ENCODE measurements at places on chromosomes 12 and 14. TPM values are rescaled to one million over a fixed set of nuclear protein-coding genes. Genes with fewer than 3 reads are reported as not detected.

Gene NOVA1
- polyA plus RNA-seq, result not detected

Gene TMEM132C
- not detected for polyA plus RNA-seq

Gene SLC6A12
- polyA plus RNA-seq, result 8.3 TPM

Gene OR6C65
- polyA plus RNA-seq, result not detected

Gene TMPRSS12
- not detected for polyA plus RNA-seq

Gene MYF6
- polyA plus RNA-seq, result not detected

Gene ARID2
- polyA plus RNA-seq, result 8.0 TPM

Gene PIWIL1
- polyA plus RNA-seq, result not detected

DNA sequence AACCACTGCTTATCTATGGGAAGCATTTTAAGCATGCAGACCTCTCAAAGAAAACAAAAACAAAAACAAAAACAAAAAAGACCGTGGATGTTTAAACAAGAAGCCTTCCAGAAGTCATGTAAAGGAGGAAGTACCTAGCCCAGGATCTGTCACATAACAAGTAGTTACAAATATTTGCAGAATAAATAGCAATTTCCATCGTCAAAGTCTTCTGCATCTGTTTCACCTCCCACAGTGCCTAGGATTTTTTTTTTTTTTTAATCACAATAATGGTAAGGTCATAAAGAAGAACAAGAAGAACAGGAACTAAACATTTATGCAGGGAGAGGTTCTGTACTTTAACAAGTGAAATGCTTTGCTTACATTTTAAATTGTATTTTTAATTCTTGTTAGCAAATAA is 2.4 kb upstream of the STXBP6 start:
- DNase-seq, result no peak
- peaks cover 16% of the 10 kb centered on the region for H3K4me1 ChIP-seq
- H3K27ac ChIP-seq, result no peak overlapping the region
- no peak overlapping the region for H3K4me3 ChIP-seq
- H3K36me3 ChIP-seq, result no peaks in the 10 kb centered on the region

GRCh38 chr14:55803873-55804553 is 224.0 kb downstream of the KTN1 start:
- H3K27ac ChIP-seq, result no peak overlapping the region
- DNase-seq, result no peak
- H3K27me3 ChIP-seq, result no peaks in the 10 kb centered on the region
- peaks cover 4% of the 10 kb centered on the region for H3K4me1 ChIP-seq
- no peaks in the 10 kb centered on the region for H3K36me3 ChIP-seq

- H3K27me3 ChIP-seq, result no peaks in the 10 kb centered on the region
- H3K36me3 ChIP-seq, result no peaks in the 10 kb centered on the region
- no peak overlapping the region for H3K27ac ChIP-seq
- H3K4me3 ChIP-seq, result no peak overlapping the region
- no peak for DNase-seq
- H3K4me1 ChIP-seq, result no peaks in the 10 kb centered on the region
Measured at GRCh38 chr12:18296909-18297280, 35.6 kb downstream of the PIK3C2G start.

DNA sequence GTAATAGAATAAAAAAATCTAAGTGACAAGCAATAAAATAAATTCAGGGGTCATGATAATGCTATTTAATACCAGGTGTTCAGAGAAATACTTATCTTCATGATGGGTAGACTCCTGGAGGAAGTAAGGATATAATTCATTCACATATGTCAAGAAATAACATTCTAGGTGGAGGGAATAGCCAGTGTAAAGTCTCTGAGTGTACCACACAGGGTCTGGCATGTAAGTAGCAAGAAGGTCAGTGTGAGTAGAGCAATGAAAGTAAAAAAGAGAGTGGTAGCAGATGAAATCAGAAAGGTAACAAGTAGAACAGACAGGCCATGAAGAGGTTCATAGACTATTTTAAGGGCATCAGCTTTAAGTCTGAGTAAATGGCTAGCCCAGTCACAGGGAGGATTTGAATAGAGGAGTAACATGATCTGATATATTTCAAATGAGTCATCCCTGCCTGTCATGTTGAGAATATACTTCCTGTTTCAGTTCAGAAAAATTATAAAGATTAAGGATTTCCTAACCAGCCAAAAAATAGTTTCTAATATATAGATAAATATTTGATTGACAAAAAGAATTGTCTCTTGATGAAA is 519.9 kb downstream of the C12orf50 start:
- H3K4me1 ChIP-seq, result no peaks in the 10 kb centered on the region
- H3K36me3 ChIP-seq, result no peaks in the 10 kb centered on the region
- DNase-seq, result no peak
- no peak overlapping the region for H3K4me3 ChIP-seq
- H3K27ac ChIP-seq, result no peak overlapping the region

GRCh38 chr14:22850944-22851764 is 14.8 kb downstream of the MMP14 start:
- DNase-seq, result peak; percentile 71
- H3K27ac ChIP-seq, result no peak overlapping the region
- no peak overlapping the region for H3K4me3 ChIP-seq
- peaks cover 5% of the 10 kb centered on the region for H3K27me3 ChIP-seq
- H3K36me3 ChIP-seq, result no peaks in the 10 kb centered on the region

DNA sequence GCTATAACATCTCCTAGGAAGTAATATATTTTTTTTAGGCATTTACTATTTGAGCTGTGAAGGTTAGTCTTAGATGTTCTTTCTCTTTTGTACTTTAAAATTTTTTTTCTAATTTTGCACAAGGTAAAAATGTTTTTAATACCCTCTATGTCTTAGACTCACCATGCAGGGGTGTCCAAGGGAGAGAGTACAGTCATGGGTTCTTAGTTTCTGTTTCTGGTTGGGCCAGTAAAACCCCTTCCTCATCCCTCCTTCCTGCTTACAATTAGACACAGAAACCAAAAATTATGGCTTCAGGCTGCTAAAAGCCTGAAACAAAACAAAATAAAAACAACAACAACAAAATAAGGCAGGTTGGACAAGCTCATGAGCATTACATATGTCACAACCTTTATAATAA is 193.0 kb downstream of the SYT1 start:
- DNase-seq, result no peak
- no peaks in the 10 kb centered on the region for H3K27me3 ChIP-seq
- H3K36me3 ChIP-seq, result no peaks in the 10 kb centered on the region
- no peaks in the 10 kb centered on the region for H3K4me1 ChIP-seq
- H3K27ac ChIP-seq, result no peak overlapping the region
- no peak overlapping the region for H3K4me3 ChIP-seq

- H3K27me3 ChIP-seq, result no peaks in the 10 kb centered on the region
- DNase-seq, result no peak
- peaks cover 60% of the 10 kb centered on the region for H3K36me3 ChIP-seq
- H3K27ac ChIP-seq, result no peak overlapping the region
Measured at GRCh38 chr12:22477166-22477893, 67.0 kb downstream of the C2CD5 start.

- H3K4me3 ChIP-seq, result no peak overlapping the region
- DNase-seq, result no peak
- no peaks in the 10 kb centered on the region for H3K4me1 ChIP-seq
- H3K27ac ChIP-seq, result no peak overlapping the region
- H3K36me3 ChIP-seq, result no peaks in the 10 kb centered on the region
- H3K27me3 ChIP-seq, result peaks cover 15% of the 10 kb centered on the region
Measured at GRCh38 chr14:57066887-57067513, 201.7 kb downstream of the EXOC5 start.

DNA sequence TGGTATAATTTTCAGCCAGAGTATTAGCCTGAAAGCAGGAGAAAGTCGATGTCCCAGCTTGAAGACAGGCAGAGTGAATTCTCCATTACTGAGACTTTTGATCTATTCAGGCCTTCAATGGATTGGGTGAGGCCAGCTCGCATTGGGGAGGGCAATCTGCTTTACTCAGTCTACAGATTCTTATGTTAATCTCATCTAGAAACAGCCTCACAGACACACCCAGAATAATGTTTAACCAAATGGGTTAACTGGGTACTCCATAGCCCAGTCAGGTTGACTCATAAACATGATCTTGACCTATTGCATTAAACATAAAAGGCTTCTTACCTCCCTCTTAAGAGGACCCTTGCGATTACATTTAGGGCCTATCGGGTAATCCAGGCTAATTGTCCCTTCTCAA is 118.0 kb downstream of the KTN1 start:
- H3K4me1 ChIP-seq, result no peaks in the 10 kb centered on the region
- H3K27me3 ChIP-seq, result no peaks in the 10 kb centered on the region
- no peaks in the 10 kb centered on the region for H3K36me3 ChIP-seq
- no peak for DNase-seq
- no peak overlapping the region for H3K4me3 ChIP-seq
- H3K27ac ChIP-seq, result no peak overlapping the region

- no peaks in the 10 kb centered on the region for H3K4me1 ChIP-seq
- no peaks in the 10 kb centered on the region for H3K36me3 ChIP-seq
- no peak overlapping the region for H3K4me3 ChIP-seq
- H3K27me3 ChIP-seq, result no peaks in the 10 kb centered on the region
Measured at GRCh38 chr12:102438827-102439210, 41.5 kb downstream of the IGF1 start.

DNA sequence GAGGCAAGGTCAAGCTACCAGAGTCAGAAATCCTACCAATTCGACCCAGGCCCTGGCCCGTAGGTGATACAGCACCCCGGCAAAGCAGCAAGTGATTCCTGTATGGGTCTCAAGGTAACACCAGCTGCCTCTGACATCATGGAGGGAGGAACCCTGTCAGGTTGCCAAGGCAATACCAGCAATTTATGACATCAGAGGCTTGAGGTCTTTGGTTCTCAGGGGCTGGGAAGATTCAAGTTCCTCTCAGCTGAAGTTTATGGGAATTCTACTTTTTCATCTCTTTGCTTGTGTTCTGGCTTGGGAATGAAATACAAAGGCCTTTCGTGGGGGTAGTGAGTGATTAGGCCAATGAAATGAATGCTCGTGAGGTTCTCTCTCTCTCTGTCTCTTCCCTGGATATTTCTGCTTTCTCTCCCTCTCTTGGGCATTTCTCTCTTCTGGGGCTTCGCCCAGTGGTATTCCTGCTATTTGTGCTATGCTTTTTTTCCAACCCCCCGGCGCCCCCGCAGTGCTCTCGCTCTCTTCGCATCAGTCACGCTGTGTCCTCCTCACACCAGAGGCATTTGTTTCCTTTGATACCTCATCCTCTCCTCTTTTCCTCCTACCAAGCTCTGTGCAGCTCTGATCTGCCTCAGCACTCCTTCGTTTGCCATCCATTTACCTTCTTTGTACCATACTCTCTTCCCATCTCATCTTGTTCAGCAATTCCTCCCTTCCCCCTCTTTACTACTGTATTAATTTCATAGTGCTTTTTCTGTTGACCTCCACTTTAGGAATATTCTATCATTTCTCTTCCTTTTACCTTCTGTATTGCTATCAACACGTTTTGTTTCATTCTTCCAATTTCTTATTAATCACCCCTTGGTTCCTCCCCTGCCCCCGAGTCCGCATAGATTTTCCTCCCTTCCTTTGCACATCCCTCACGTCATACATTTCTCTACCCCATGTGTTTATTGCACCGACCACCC is 2.9 kb downstream of the ZFHX2 start:
- DNase-seq, result no peak
- peaks cover 21% of the 10 kb centered on the region for H3K4me1 ChIP-seq
- no peaks in the 10 kb centered on the region for H3K36me3 ChIP-seq
- H3K27ac ChIP-seq, result no peak overlapping the region

DNA sequence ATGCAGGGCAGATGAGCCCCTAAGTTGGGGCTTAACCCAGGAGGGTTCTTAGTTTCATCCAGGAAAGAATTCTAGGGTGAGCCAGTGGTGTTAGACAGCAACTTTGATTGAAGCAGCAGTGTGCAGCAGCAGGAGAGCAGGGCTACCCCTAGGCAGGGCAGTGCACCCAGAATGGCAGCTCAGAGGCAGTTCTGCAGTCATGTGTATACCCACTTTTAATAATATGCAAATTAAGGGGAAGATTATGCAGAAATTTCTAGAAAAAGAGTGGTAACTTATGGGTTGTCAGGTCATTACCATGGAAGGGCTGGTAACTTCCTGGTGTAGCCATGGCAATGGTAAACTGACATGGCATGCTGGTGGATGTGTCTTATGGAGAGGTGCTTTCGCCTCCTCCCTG is 297.5 kb downstream of the PCNX1 start:
- DNase-seq, result no peak
- no peaks in the 10 kb centered on the region for H3K4me1 ChIP-seq
- no peak overlapping the region for H3K27ac ChIP-seq
- no peak overlapping the region for H3K4me3 ChIP-seq
- H3K36me3 ChIP-seq, result no peaks in the 10 kb centered on the region
- no peaks in the 10 kb centered on the region for H3K27me3 ChIP-seq

DNA sequence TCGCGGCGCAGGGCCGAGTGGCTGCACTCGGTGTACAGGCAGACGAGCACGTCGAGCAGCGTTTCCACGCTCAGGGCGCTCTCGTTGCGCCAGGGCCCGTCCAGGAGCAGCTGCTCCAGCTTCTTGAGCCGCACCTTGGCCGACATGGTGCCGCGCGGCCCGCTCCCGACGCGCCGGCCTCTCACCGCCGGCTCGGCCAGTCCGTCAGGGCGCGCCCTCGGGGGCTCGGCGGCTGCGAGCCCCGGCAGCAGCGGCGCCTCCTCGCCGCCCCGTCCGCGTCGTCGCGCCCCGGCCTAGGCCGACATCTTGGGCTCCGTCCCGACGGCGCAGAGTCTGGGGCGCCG is 349 bp downstream of the CDC42BPB start:
- peaks cover 66% of the 10 kb centered on the region for H3K27me3 ChIP-seq
- no peaks in the 10 kb centered on the region for H3K36me3 ChIP-seq
- no peak for DNase-seq
- H3K4me1 ChIP-seq, result peaks cover 22% of the 10 kb centered on the region
- peak overlapping the region; percentile 44 for H3K4me3 ChIP-seq

DNA sequence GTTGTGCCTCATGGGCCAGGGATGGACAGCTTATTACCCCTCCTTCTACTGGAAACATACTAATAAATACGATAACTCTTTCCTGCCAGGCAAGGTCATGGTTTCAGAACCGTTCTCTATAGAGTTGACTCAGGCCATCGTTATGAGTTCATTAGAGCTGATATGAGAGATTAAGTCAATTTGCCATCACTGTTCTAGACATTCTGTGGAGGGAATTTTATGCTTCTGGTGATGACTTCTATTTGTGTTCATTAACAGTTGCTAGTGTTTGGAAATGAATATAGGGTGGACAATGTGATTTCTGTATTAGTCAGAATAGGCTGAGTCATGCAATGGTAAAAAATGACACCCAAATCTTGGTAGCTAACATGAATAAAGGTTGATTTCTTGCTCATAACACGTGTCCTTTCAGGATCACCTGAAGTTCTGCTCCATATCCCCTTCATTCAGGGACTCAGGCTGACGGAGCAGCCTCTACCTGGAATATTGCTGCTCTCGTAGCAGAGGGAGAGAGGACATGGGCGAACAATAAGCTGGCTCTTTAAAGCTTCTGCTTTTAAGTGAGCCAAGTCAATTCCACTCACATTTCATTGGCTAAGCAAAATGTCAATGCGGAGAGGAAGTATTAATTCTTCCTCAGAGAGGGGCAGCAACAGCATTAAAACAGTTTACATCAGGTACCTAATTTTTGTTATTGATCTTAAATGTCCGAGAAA is 18.5 kb upstream of the TBPL2 start:
- H3K27ac ChIP-seq, result no peak overlapping the region
- H3K36me3 ChIP-seq, result no peaks in the 10 kb centered on the region
- no peaks in the 10 kb centered on the region for H3K27me3 ChIP-seq
- DNase-seq, result peak; percentile 33

GRCh38 chr14:99873653-99874052 is 80.4 kb downstream of the EML1 start:
- no peaks in the 10 kb centered on the region for H3K36me3 ChIP-seq
- H3K27me3 ChIP-seq, result peaks cover 3% of the 10 kb centered on the region
- H3K4me1 ChIP-seq, result no peaks in the 10 kb centered on the region

- DNase-seq, result no peak
- H3K4me1 ChIP-seq, result no peaks in the 10 kb centered on the region
- no peaks in the 10 kb centered on the region for H3K36me3 ChIP-seq
- H3K27me3 ChIP-seq, result no peaks in the 10 kb centered on the region
- no peak overlapping the region for H3K27ac ChIP-seq
Measured at GRCh38 chr14:78933948-78934524, 763.9 kb downstream of the NRXN3 start.

- H3K36me3 ChIP-seq, result no peaks in the 10 kb centered on the region
- H3K27me3 ChIP-seq, result peaks cover 5% of the 10 kb centered on the region
- no peak overlapping the region for H3K4me3 ChIP-seq
Measured at GRCh38 chr14:101127224-101127623, 223.7 kb upstream of the RTL1 start.
